ENCODE measurements at places on chromosomes 1 and 21.

GRCh38 chr21:45584786-45585185 is 42.5 kb upstream of the SLC19A1 start:
- no peak for DNase-seq

DNA sequence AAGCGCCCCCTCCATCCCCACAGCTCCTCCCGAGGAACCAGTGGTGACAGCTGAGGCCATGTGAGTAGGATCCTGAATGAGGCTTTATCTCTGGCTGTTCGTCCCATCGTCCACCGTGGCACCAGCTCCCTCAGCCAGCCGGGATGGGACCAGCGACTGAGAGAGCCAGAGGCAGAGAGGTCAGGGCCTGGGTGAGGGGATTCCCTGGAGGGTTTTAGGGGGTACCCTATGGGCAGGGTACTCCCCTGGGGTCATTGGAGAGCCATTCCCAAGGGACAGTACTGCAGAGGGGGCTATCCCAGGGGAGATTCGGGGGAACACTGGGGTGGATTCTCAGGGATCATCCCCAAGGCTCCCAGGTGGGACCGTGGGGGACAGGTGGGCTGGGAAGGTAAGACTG is 2.4 kb downstream of the TMEM125 start:
- no peak for DNase-seq

DNA sequence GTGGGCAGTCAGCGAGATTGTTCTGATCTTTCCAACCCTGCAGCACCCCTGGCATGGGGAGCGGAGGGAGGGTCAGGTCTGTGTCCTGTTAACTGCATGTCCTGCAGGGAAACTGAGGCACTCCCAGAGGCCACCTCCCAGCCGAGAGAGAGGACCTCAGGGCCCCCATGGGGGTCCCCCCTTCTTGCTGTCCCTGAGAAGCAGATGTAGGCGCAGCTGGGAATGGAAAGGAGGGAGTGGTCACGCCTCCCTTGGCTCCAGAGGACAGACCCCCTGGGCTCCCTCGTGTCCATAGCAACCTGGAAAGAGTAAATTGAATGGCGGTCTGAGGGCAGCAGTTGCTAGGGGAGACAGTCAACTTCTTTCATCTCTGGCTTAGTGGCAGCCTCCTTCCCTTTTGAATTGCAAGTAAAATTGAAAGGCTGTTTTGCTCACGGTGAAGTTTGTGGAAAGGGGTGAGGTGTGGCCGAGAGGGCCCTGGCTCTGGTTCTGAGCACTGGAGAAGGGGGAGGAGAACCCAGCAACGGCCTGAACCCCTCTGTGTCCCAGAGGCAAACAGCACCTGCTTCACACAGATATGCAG is 4.9 kb downstream of the CROCC start:
- DNase-seq = peak; percentile 53

DNA sequence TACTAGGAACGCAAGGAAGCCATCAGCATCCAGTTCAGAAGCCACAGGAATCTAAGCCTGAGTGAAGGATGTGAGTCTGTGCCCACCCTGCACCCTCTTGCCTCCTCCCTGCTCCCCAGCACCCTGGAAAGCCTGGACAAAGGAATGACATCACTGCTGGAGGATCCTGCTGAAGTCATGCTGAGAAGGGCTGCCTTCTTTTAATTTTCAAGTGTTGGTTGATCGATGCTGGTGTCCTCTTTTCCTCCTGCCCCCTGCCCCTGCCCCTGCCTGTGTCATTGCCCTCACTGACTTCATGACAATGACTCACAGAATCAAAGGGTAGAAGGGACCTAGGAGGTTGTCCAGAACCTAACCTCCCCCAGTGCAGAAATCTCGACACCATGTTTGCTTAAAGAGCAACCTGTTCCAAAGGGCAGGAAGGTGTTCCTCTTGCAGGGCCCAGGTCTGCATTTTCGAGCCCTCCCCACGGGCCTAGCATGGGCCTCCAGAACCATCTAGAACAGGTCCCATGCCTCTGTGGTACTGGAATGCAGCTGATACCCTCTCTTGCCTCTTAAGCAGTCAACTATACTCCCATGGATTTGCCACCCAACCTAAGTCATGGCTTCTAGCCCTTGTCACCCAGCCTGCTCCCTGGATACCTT is 9.6 kb downstream of the DHRS3 start:
- no peak for DNase-seq

DNA sequence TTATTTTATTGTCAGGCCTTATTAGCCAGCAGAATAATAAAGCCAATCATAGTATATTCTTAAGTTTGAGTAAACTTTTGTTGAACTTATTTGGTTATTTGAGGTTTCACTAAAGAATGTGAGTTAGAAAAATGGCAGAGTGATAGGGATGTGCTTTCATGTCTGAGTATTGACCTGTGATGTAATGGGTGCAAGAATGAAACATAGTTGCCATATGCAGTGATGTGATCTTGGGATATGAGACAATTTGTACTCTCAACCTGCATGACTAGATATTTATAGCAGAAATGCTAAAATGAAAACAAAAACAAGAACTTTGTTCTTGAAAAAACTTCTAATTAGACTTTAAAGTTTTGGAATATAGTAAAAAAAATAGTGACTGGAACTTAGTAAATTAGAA is 97.9 kb downstream of the DISP1 start:
- DNase-seq = no peak

DNA sequence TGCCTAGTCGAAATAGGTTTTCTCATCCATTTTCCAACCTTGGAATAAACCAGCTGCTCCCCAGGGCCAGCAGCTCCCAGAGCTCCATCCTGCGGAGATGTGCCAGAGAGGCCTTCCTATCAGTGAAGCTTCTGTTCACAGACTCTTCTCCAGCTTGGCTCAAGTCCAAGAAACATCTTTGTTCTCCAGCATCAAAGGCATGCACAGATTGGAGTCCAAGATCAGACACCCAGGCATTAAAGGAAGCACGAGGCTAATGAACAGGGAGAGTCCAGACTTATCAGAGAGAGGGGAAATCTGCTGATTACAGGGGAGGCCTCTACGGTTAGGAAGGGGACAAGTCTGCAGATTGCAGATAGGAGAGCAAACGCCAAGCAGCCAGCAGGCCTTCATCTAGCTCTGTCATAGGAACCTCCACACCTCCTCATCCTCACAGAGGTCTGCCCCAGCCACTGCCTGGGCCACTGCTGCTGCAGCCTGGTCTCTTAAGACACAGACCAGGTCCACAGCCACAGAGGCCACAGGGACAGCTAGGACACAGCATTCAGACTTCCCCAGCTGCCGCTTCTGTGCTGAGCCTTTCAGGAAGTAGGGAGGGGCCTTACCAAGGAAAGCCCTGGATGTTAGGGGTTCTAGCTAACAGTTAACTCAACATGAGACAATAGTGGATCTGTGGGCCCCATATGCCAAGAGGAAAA is 3.4 kb downstream of the PRR9 start:
- no peak for DNase-seq

- DNase-seq = no peak
Measured at GRCh38 chr21:28828021-28828420, 164.7 kb downstream of the LTN1 start.

DNA sequence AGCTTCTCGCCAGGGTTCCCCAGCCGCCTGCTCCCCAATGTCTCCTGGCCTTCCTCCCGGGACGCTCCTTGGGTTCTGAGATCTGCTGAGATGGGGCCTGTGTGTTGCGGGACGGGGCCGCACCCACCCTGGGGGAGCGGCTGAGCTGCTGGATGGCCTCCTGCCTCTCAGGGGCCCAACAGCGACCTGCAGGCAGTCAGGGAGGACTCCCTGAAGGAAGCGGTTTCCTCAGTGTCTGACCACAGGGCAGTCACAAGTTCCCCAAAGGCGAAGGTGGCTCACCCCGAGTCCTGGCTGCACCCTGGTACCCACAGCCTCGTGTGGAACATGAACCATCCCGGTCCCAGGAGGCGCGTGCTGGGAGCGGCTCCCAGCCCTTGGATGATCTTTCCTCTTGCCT is 18.6 kb upstream of the PLCH2 start:
- DNase-seq = no peak

GRCh38 chr1:82995951-82996350 is 1003.0 kb downstream of the TTLL7 start:
- DNase-seq = no peak

- DNase-seq = no peak
Measured at GRCh38 chr1:30789388-30790255, 32.0 kb upstream of the LAPTM5 start.

- no peak for DNase-seq
Measured at GRCh38 chr1:170032531-170033280, 41.8 kb downstream of the KIFAP3 start.

Measured in astrocyte of the cerebellum (primary cell).